ENCODE measurements at places on chromosomes 1 and 21. TPM values are rescaled to one million over a fixed set of nuclear protein-coding genes. Genes with fewer than 3 reads are reported as not detected.

SIK1 gene
- total RNA-seq = 1.4 TPM

DNA sequence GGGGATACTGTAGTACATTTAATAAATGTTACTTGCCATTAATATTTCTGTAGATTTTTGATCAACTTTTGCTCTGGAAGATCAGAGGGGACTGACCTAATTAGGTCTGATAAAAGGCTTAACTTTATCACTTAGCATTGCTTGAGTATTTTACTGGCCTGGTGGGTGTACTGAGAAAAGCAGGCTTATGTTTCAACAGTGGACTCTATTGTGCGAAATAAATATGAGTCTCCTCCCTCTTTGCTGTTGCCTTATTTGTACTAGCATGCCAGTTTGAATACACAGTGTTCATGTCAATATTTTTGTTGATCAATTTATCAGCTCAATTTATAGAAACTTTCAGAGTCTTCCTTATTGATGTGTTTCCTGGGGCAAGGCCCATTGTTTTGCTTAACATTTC, 49.1 kb downstream of the EBNA1BP2 start:
- H3K27ac ChIP-seq = no peak overlapping the region
- no peaks in the 10 kb centered on the region for H3K4me1 ChIP-seq
- H3K27me3 ChIP-seq = peaks cover 27% of the 10 kb centered on the region

DNA sequence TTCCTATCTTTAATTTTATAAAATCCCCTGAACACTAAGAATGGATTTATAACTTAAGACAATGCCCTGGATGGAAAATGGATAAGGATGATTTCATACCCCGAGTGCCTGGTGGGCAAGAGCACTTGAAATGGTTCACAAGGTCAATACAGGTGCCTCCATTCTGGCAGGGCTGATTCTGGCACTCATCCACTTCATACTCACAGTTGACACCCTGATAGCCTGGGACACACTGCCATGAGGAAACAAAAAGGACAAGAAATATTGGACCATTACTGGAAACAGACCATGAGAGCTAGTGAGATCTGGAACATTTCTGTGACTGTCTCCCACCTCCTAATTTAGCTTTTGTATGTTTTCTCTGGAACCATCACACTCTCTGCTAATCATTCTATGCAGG, 39.1 kb upstream of the ADAM30 start:
- no peak overlapping the region for H3K4me3 ChIP-seq
- H3K36me3 ChIP-seq = peaks cover 9% of the 10 kb centered on the region
- no peak overlapping the region for H3K27ac ChIP-seq
- no peaks in the 10 kb centered on the region for H3K27me3 ChIP-seq
- no peak for ATAC-seq

DNA sequence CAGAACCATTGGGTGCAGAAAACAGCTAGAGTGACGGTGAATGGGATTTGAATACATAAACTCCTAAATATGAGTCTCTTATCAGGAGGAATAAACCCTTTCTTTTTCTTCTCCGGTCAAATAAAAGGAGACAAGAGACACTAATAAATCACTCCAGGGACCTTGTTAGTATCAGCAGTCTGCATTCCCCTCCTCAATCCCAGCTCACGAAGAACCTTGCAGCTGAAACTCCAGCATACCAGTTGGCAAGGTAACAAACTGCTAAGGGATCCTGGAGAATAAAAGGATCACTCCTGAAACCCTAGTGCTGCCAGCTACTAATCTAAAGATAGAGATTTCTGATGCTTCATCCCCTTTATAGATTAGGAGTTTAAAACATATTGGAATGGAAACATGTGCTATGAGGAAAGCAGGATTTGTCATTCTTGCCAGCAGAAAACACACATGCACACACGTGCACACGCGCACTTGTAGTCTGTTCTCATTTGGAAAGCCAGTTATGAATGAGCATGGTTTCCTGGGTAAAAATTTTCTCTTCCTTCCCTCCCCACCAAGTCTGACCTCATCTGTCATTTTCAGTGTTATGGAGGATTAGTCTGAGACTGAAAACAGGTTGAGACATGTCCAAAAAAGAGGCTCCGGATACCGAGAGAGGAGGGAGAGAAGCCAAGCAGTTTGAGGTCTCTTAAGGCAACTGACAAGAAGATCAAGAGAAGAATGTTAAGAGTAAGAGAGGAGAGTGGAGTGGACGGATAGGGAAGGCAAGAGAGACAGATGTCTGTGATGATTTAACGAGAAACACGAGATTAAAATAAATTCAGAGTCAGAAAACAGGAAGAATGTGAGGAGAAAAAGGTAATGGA, 10.9 kb downstream of the IER5 start:
- no peaks in the 10 kb centered on the region for H3K27me3 ChIP-seq
- H3K36me3 ChIP-seq = no peaks in the 10 kb centered on the region
- peaks cover 14% of the 10 kb centered on the region for H3K4me1 ChIP-seq
- no peak overlapping the region for H3K27ac ChIP-seq
- no peak overlapping the region for H3K4me3 ChIP-seq
- ATAC-seq = no peak
